NCI-H1694 (cell line): ENCODE measurements at places on chromosomes 4 and X.

- DNase-seq: no peak
Observed at GRCh38 chrX:101399825-101400224, 7.9 kb downstream of the GLA start.

GRCh38 chr4:152778656-152779512 lies 646 bp downstream of the TIGD4 start:
- peak; percentile 55 for DNase-seq

DNA sequence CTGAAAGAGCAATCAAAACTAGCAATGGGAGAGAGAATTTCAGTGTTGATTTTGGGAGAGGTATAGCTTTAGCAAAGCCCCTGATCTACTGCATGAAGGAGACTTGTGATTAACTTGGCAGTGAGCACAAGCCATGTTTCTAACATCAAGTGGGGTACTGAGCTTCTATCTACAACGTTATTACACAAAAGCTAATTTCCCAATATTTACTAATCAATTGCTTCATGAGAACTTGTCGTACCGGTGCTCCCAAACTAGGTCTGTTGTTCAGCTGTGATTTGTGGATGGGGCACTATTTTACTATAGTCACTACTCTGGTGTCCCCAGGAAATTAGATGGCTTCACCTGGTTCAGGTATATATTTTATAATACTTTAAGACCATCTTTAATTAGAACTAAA lies 16.2 kb downstream of the ANK2 start:
- DNase-seq: no peak

GRCh38 chr4:17511051-17511450 lies 839 bp downstream of the QDPR start:
- no peak for DNase-seq

- no peak for DNase-seq
Observed at GRCh38 chrX:8194216-8194615, 23.1 kb upstream of the VCX2 start.

DNA sequence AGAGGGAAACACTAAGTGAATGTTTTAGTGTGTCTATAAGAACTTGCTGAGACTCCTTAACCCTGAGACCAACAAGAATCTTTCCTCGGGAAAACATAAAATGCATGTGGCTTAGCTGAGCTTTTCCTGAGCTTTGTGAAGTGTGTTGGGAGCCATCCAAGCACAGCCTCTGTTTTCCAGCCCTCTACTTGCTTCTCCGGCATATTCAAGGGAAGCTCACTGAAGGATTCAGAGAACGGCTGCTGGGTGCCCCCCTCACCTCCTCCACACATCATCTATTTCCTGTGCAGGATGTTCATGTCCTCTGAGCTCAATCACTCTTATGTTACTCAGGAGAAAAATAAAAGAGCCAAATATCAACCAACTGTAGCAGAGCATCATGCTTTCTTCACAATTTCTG lies 492.1 kb downstream of the IL15 start:
- DNase-seq: no peak

GRCh38 chr4:2330091-2331042 lies 68.5 kb upstream of the MXD4 start:
- DNase-seq: no peak

GRCh38 chr4:6217716-6218381 lies 17.5 kb upstream of the JAKMIP1 start:
- no peak for DNase-seq

DNA sequence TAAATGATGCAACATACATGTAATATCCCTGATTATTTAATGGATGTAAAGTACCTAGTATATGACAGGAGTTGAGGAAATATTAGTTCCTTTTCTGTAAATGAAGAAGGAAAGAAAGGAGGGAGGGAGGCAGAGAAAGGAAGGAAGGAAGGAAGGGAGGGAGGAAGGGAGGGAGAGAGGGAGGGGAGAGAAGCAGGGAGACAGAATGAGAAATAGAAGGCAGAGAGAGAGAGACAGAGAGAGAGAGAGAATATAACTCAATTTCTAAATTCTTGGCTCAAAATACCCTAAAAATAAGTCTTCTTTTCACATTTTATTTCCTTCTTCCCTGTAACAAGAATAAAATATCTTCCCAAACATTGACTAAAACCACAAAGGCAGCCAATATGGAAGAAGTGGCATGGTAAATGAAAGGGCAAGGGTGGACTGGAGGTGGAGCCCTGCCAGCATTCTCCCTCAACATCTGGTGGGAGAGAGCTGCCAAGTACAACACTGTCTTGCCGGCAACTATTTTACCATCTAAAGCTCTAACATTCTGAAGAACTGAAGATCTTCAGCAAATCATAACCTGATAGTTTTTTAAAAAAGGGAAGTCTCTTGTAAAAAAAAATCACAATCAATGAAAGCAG lies 245.1 kb downstream of the PPP3CA start:
- DNase-seq: peak; percentile 64

DNA sequence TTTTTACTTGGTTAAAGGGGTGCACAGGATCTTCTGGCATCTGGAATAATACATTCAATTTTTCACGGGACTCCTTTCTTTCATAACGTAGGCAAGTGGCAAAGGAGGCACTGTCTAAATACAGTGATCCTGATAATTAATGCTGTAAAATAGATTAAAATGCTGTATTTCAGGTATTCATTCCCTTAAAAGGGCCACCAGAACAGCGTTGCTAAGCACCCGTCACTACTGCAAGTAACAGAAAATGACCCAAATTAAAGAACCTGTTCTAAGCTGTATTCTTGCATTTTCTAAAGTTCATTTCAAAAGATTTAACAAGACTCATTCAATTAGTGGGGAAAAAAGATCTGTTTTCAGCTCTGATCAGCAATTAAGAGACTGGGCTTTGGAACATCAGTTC lies 208.2 kb downstream of the TENM3 start:
- no peak for DNase-seq

DNA sequence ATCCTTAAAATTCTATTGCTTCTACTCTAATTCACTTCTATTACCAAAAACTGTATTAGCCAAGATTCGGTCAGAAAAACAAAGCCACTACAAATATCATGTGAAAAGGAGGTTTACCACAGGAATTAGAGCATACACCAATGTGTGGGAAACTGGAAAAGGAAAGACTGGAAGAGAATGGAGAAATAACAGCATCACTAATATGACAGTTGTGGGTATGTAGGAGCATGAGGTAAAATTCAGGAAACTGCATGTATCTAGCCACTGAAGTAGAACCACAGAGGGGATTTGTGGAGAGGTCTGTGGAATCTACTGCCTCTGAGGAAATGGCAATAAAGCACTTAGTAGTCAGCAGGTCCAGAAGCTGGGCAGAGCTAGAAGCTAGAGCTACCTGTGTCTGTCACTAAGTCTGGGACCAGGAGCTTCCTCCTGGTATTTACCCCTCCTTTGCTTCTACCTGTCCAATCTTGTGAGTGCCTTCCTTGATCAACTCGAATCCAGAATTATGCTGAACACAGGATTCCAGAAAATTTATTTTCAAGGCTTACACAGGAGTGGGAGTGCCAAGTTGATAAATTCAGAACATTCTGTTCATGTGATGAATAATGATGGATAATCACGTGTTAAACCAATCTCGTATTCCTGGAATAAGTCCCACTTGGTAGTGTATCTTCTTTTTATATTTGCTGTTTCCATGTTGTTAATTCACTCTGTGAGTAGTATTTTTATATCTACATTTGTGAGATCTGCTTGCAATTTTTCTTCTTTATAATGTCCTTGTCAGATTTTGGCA lies 52.6 kb downstream of the NAF1 start:
- no peak for DNase-seq

DNA sequence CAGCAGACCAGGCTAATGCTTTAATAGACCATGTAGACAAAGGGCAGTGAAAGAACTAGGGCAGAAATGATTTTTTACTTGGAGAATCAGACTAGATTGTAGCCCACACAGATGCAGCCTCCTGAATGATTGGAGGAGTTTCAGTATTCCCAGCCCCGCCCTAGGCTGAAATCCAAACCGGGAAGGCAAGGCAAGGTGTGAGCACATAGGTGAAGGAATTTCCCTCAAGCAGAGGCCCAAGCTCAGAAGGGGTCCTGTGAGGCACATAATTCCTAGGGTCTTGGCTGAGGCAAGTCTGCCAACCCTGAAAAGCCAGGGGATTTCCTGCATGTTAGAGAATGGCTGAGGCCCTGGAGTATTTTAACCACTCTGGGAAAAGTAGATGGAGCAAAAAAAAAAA lies 56.4 kb upstream of the PAK3 start:
- no peak for DNase-seq

GRCh38 chr4:89685277-89685676 lies 151.7 kb downstream of the SNCA start:
- DNase-seq: no peak

GRCh38 chrX:63755892-63756291 lies 29.1 kb downstream of the ARHGEF9 start:
- DNase-seq: no peak
